LHCN-M2 (cell line): ENCODE measurements at places on chromosomes 4 and X.
A peak's percentile ranks its signal among the peaks of the same experiment; 100 is the strongest.

DNA sequence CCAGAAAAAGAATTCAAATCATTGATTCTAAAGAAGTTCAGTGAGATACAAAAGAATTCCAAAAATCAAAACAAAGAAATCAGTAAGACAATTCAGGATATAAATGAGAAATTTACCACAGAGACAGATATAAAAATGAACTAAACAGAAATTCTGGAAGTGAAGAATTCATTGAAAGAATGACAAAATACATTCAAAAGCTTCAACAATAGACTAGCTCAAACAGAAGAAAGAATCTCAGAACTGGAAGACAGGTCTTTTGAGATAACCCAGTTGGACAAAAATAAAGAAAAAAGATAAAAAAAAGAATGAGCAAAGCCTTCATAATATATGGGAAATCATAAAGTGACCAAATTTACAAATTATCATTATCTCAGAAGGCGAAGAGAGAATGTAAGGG, 41.7 kb downstream of the CD99L2 start:
- DNase-seq, result no peak

DNA sequence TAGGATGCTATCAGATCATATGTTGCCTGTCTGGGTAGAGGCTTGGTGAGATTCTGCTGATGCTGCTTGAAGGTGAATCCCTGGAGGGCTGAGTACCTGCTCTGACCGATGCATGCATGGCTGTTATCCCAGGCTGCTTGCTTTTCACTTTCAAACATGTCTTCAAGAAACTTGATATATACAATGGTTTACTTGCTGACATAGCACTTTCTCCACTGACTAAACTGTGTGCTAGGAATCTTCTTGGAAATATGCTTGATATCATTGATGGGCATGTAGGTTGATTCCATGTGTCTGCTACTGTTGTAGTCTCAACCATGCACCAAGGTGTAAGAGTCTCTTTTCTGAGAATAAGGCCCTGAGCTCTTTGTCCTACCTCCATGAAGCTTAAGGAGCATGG, 79.6 kb upstream of the WDR1 start:
- no peak for DNase-seq

GRCh38 chr4:73053076-73053475, 16.4 kb downstream of the COX18 start:
- no peak for DNase-seq

DNA sequence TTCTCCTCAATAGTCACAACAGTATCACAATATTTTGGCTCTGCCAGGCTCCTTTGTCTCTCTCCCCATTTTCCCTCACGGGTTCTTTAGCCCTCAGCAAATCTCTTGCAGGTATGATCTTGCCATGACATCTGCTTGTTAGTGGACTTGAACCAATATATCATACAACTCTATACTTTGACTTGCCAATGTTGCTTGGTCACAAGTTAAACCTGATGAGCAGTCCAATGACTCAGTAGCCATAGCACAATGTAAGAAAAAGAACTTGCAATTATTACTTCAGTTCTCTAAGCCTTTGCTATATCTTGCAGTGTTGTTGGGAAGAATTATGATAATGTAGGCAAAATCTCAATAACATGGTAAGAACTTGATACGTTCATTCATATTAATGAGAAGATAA, 174.6 kb upstream of the NRK start:
- no peak for DNase-seq

GRCh38 chrX:104343428-104344129, 88.8 kb upstream of the ESX1 start:
- peak; percentile 83 for DNase-seq

DNA sequence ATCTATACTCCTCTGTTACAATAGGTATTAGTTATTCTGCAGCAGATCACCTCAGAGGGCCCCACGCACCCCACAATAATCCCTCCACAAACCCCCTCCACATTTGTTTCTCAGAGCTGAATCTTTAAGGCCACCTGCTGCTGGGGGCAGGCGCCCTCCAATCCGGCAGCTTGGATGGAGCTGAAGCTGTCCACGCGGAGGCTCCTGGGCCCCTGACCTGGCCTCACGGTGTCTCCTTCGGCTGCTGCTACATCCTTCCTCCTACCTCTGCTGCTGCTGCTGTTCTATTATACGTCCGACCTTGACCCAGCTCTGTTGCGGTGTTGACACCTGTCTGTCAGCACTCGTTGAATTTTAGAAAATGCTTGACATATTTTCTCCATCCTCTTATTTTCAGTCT, 430.2 kb upstream of the ZFP42 start:
- DNase-seq, result no peak

GRCh38 chr4:7742807-7743280, 196.8 kb downstream of the AFAP1 start:
- DNase-seq, result no peak

DNA sequence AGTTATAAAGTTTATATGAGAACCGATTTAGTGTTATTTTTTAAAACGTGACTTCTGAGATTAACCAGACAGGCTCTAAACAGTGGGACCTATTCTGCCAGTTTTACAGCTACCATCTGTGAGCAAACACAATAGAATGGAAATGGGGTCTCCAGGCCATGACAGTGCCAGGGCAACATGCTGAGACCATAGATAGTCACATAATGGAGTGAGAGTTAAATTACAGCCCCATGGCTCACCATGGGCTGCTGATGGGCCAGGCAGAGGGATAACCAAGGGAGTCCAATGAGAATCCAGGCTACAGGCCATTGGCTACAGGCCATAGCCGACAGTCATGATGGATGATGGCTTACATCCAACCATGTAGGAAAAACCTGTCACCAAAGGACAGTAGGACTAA, 183.5 kb upstream of the NDP start:
- no peak for DNase-seq

GRCh38 chrX:19214311-19214710, 92.0 kb upstream of the ADGRG2 start:
- peak; percentile 3 for DNase-seq

GRCh38 chr4:6681191-6681590, 12.5 kb upstream of the S100P start:
- no peak for DNase-seq

GRCh38 chr4:66501997-66502396, 831.7 kb upstream of the EPHA5 start:
- no peak for DNase-seq
